ENCODE measurements at places on chromosomes 12 and 14.

- DNase-seq, result no peak
Observed at GRCh38 chr14:57889245-57889644, 23.4 kb upstream of the SLC35F4 start.

- DNase-seq, result no peak
Observed at GRCh38 chr14:68945585-68946488, 33.3 kb downstream of the ACTN1 start.

DNA sequence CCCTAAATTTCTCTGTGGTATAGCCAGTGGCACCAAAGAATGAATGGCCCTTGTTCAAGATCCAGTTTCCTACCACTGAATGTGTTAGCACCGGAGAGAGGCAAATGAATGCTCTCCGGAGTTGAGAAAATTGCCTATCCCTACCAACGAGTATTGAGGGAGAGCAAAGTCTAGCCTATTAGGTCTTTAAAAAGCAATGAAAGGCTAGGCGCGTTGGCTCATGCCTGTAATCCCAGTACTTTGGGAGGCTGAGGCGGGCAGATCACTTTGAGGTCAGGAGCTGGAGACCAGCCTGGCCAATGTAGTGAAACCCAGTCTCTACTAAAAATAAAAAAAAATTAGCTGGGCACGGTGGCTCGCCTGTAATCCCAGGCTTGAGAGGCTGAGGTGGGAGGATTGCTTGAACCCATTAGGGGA, 898 bp upstream of the RAB15 start:
- DNase-seq, result no peak

DNA sequence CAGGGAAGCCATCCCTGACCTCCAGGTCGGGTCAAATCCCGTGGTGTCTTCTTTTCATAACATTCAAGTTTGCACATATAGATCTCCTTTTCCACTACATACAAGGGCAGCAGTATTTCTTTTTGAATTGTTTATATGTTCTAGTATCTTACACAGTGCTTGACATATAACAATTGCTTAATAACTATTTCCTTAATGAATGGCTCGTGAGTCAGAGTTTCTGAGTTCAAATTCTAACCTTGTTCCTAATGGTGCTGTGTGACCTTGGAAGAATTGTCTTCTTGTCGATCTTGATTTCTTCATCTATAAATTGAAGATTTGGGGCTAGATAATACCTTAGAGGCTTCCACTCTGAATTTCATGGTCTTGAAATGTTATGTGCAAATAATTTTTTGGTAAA, 57.2 kb upstream of the PELI2 start:
- DNase-seq, result no peak

- DNase-seq, result no peak
Observed at GRCh38 chr12:122891661-122892525, 4.0 kb downstream of the VPS37B start.

- no peak for DNase-seq
Observed at GRCh38 chr12:14710632-14711320, 14.4 kb upstream of the GUCY2C start.

DNA sequence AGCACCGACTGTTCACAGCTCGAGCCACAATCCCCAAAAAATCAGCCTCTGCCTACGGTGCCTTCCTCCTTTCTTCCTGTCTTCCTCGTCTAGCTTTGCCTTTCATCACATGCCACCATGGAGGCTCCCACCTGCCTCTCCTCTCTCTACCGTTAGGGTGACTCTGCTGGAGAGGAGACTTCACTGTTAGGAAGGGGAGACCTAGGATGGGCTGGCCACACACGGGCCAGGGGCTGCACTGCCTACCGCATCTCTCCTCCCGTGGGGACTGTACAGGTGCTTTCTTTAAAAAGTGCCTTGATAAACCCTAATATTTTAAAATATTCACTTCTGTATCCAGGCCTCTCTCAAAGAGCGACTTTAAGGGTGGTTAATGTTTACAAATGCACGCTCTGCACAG, 1104.7 kb downstream of the BCL11B start:
- no peak for DNase-seq

DNA sequence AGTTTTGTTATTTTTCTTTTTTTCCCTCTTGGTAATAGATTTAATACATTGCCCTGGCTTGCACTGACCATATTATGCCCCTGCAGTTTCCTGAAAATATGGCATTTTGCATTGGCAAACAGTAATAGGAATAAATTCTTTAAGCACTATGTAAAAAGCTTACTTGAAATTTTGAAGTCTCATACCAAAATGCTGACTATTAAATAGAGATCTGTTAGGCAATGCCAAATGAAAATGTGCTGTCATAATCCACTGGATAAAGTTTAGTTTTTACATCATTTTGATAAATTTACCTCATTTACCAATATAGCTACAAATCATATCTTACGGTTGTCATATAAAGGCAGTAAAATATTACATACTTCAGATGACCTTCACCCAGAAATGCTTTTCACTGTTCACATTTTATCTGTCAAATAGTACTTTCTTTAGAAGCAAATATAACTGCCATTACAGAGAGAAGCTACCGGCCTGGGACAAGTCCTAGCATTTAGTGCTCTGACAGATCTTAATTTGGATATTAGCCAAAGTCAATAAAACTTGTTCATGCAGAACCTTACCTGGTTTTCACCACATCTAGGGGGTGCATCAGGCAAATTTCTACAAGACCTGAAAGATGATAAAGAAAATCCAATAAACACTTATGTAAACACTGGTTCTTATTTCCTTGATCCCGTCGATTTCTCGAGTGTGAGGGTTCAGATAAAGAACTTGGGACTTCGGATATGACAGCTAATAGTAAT, 212.9 kb downstream of the PAX9 start:
- DNase-seq, result no peak

DNA sequence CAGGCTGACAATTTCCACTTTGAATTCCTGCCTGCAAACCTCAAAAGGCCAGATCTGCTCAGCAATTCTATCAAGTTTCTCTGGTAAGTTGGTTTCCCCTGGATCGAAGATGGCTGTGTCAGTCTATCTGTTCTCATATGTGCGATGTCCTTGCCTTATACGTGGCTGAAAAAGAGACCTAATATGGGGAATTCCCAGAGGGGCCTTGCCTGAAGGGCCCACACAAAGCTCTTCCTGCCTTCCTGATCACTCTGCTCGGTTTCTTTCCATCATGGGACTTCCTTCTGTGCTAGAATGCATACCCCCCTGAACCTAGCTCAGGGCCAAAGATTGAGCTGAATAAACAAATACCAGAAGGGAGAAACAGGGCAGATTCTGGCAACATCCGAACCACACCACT, 13.2 kb downstream of the TCL1B start:
- DNase-seq, result no peak

Data from stimulated activated CD8-positive, alpha-beta memory T cell treated with anti-CD3 and anti-CD28 coated beads, Interleukin-2, amount 100 ng/mL, for 1 hour (primary cell).